ENCODE measurements at places on chromosomes 3 and 15. TPM values are rescaled to one million over a fixed set of nuclear protein-coding genes. Genes with fewer than 3 reads are reported as not detected.

DNA sequence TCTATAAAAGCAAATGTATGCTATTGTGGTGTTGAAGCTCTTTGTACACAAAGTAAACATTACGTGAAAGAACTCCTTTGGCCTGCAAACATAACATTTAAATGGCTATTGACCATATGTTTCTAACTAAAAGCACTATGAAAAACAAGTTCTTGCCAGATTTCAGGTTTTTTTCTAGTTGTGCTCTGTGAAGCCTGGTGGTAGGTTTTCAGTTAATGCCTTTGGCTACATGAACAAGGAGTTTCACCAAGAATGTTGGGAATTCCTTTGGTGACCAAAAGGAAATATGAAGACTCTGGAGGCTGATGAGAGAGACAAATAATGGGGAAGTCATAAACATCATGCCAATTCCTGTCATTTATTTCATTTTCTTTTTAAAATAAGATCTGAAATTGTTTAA, 66.0 kb downstream of the RBMS3 start:
- DNase-seq: no peak

DNA sequence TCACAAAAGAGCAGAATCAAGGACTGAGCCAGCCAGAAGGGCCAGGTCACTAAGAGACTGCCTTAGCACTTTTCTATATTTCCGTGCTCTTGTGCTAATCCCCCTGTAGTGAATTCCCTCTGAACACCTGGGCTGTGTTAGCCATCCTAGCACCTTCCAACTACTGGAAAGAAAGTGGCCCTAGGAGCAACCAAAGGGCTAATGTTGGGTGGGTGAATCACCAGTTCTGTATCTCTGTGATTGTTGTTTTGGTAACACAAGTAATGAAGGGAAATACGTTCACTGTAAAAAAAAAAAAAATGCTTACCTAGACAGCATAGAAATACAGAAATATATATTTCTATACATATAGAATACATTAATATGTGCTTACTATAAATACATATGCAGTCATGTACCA, 43.9 kb downstream of the PXYLP1 start:
- no peak for DNase-seq

DNA sequence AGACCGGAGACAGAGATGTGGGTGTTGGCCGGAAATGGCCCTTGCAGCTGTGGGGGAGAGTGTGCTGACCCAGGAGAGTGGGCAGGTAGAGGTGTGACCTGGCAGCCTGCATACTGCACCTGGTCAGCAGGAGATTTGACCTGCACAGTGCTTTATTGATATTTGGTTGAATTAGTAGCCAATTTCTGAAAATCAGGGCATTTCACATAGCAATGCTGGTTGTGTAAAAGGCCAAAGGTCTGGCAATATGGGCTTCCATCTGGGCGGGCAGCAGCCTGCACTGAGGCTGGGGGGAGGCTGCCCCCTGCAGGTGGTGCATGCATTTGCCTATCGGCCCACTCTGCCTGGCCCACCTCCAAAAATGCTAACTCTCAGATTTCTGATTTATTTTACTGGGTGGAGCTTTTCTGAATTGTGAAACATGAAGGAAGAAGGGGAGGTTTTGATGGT, 9.4 kb upstream of the MGLL start:
- DNase-seq: peak; percentile 46

GRCh38 chr3:54957711-54958110, 29.9 kb upstream of the LRTM1 start:
- DNase-seq: no peak

GRCh38 chr3:5330152-5330810, 142.8 kb downstream of the EDEM1 start:
- no peak for DNase-seq

GRCh38 chr3:46065294-46065705, 38.0 kb upstream of the XCR1 start:
- DNase-seq: peak; percentile 33

Gene BTLA
- total RNA-seq: 0.24 TPM

Gene LPCAT4
- total RNA-seq: 43.7 TPM

DNA sequence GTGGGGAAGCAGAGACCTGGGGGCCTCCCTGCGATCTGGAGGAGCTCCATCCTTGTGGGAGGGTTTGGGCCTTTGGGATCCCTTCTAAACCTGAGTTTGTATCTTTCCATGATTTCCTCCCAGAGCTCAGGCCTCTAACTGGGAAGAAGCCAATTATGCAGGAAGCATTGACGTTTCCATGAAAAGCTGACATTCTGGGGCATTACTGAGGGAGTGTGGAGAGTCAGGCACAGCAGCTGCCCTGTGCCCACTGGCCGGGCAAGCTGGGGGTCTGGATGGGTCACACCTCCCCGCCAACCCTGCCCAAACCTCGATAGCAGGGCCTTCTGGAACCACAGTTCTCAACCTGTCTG, 74.9 kb downstream of the EFCAB12 start:
- no peak for DNase-seq

DNA sequence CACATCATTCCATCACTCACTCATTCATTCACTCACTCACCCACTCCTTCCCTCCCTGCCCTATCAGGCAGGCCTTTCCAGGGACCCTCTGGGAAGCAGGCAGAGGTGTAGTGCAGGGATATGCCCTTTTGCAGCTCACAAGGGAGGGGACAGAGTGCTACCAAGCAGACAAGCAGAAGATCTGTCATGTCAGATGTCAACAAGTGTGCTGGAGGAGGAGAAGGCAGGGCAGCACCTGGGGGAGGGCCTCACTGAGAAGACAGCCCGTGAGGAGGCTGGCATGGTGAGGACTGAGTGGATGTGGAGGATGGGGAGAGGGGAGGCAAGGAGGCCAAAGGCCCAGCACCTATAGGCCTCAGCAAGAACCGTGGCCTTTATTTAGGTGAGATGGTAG, 15.3 kb downstream of the ABTB1 start:
- no peak for DNase-seq

Gene ISL2
- not detected for total RNA-seq

- DNase-seq: no peak
Measured at GRCh38 chr15:74399511-74400312, 32.3 kb upstream of the CYP11A1 start.

DNA sequence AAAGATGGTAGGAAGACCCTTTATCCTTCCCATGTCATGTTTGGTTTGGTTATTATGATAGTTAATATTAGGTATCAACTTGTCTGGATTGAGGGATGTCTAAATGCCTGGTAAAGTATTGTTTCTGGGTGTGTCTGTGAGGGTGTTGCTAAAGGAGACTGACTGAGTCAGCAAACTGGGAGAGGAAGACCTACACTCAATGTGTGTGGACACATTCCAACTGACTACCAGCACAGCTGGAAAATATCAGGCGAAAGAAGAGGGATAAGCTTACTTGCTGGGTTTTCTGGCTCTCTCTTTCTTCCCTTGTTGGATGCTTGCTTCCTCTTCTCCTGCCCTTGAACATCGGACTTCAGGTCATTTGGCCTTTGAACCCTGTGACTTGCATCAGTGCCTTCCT, 1227.6 kb upstream of the EPHA6 start:
- no peak for DNase-seq

DNA sequence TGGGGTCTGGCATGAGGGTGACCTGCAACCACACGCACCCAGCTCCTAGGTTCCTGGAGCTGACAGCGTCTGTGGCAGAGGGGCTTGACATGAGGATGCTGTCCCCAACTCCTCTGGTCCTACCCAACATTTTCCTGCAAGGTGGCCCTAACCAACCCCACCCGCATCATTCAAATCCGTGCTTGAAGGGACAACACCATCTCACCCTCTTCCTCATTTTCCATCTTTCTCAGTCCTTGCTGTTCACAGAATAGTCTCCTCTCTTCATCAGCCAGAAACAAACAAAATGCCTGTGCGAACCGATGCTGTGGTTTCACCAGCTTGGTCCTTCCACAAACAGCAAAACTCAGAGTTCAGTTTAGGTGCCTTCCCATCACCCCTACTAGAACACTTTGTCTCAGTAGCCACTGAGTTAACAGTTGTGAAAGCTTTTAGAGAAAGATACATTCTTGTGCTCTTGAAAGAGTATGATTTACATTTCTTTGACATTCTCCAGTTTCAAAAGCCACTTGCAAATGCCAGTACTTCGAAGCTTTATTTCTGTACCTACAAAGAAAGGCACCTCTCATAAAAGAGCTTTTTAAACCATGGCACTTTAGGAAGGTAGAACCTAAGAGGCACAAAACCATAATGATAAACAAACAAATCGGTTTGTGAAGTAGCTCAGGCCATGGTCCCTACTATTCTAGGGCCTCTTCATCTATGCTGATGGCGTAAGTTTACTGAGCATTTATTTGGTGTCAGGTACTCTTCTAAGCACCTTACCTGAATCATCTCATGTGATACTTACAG, 360.1 kb downstream of the SHQ1 start:
- DNase-seq: no peak

Gene CCDC51
- 7.0 TPM for total RNA-seq

GRCh38 chr15:52408823-52409222, 113.2 kb upstream of the MYO5C start:
- DNase-seq: no peak

Gene MITF
- 35.2 TPM for total RNA-seq

Gene SCG5
- total RNA-seq: 0.73 TPM

DNA sequence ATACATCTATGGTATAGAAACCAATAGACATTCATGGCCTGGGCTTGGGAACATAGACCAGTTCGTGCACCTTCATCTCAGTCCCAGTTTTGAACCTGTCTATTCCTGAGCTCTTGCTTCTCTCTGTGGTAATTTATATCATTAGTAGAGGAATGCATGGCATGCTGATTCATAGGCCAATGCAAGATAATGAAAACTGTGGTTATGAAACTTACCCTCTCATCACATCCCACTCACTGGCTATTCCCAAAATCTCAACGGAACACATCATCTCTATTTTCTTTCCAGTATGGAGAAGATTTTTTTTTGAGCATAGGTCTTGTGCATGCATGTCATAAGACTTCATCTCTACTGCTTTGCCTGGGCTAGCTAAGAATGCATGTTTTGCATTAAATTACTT, 18.7 kb upstream of the P2RY12 start:
- DNase-seq: no peak

- DNase-seq: no peak
Measured at GRCh38 chr3:133408961-133409360, 9.1 kb downstream of the BFSP2 start.

Gene KBTBD12
- 3.2 TPM for total RNA-seq

Gene TGM5
- total RNA-seq: not detected

- no peak for DNase-seq
Measured at GRCh38 chr3:185741586-185741985, 83.3 kb downstream of the IGF2BP2 start.

DNA sequence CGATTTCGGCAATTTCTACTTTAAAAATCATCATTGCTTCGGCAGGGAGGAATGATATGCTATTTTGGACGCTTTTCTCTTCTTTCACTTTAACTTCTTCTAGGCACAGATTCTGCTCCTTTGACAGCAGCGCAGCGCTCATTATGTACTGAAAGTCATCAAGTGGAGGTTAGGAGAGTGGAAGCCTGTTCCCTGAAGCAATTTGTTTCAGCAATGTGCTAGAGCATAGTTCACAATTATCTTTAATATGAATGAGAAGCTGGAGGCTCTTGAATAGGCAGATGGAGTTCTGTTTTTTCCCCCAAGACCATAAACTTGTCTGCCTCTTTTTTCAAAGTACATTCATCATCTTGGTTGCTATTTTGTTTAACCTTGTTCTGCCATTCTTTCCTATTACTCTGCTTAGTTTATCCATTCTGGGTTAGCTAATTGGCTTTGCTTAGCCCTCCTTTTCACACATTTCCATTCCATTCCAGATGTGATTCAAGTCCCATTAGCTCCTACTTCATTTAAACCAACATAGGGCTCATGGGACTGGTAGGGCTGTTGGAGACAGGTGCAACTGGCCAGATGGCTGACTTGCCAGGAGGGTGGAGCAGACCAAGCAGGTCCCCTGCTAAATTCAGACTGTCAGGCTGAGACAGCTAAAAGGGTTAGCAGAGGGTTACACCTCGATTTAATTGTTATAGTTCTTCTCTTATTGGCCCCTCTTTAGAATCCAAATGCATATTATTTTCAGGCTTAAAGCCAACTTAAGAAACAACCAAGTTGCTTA, 534.7 kb upstream of the CBLB start:
- DNase-seq: no peak

Gene FANCD2OS
- total RNA-seq: not detected

DNA sequence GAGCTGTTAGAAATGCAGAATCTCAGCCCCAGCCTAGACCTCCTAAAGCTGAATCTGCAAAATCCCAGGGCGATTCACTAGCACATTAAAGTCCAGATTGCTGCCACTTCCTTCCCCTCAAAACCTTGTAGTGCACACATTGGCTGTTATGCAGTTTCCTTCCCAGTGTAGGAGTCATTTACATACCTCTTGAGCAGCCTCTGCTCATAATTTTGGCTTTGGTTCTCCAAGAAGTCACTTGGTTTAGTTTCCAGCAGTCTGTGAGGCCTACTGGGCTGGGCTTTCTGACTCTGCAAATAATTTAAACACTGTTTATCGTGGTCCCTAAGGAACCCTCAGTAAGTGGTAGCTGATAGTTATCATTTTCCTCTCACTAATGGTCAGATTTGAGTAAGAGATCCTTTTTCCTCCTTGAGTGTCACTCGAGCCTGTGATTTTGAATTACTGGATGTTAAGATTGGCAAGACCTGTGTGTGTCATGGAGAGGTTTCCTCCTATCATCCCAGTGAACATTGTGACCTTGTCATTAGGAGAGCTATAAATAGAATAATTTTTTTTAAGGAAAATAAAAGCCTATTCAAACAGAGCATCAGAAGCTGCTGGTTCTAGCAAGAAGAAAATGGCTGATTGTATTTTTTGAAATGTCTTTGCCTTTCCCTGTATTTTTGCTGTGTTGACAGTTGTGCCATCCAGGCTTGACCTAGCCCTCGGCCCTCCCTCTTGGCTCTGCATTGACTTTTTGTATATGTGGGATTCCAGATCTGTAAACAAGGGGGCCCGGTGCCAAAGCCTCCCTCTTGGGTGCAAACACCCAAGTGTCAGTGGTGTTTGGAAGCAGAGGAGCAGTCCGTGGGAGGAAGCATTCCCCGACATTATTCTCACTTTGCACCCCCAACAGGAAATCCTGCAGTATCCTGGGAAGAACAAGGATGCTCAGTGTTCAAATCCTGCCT, 134.8 kb upstream of the ANKRD28 start:
- DNase-seq: no peak

- DNase-seq: no peak
Measured at GRCh38 chr15:70702584-70702983, 60.8 kb downstream of the UACA start.

Gene HGD
- total RNA-seq: not detected

GRCh38 chr3:143590660-143591059, 257.6 kb downstream of the SLC9A9 start:
- DNase-seq: no peak

Gene LRCH3
- total RNA-seq: 35.3 TPM
